ENCODE measurements at places on chromosomes 1 and 21.

DNA sequence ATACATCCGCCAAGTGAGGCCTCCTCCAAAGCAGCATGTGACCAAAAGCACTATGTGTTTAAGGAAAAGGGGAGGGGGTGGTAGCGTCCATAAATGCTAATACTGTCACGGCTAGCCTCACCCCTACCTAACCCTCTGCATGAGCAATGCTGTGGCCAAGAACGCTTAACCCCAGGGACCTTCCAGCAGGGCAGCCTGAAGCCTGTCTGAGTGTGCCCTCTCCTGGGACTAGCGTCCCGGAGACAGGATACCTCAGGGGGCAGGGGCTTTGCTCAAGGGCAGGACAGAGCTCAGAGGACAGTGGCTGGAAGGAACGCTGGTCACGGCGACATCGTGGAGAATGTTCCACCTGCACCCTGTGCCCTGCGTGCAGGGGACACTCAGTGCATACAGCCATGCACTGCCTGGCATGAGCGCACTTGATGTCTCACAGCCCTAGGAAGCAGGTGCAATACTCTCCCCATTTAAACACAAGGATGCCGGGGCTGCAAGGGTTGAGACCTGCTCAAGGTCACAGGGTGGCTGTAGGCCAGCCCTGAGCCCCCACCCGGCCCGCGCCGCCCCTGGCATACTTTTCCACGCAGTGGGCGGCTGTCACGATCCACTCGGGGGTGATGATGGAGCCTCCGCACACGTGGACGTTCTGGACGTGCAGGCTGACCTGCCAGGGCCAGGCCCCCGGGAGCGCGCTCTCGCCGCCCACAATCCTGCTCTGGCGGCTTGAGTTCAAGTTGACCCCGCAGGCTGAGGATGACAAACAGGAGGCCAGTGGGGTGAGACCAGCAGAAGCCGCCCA lies 35.0 kb downstream of the TMPRSS2 start:
- DNase-seq, result no peak

- DNase-seq, result no peak
These were observed 68.9 kb upstream of the DMRTA2 start for GRCh38 chr1:50492142-50492541.

- no peak for DNase-seq
These were observed 27.5 kb upstream of the MYSM1 start for GRCh38 chr1:58727364-58727763.

DNA sequence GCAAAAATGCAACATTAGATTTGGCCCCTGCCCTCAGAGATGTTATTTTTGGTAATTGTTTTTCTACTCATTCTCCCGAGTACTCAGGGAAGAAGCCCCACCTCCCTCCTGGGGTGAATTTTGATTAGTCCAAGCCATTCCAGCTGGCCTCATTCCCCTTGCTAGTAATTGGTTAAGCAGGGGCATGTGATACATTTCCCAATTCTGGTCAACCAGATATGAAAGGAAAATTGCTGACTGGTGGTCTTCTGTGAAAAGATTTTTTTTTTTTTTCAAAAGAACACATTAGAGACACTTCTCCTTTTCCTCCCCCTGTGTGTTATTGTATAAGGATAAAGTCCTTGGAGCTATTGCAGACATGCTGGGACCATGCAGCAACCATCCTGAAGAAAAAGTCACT lies 71.1 kb upstream of the AKT3 start:
- DNase-seq, result no peak

DNA sequence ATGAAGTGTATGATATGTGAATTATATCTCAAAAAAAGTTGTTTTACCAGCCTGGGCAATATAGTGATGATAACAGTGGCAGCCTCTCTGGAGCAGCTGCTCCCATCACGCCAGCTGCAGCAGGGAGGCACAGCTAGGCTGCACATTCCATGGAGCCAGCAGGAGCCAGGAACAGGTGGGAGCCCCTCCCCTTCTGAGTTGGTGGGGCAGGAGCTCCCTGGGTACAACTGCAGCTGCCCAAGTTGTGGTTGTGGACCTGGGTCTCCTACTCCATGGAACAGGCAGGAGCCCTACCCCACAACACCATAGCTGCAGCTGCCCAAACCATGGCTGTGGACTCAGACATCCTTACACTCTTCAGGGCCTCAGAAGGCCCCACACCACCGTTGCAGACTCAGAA lies 21.7 kb upstream of the FNBP1L start:
- no peak for DNase-seq
